ENCODE measurements at places on chromosomes 4 and X.

DNA sequence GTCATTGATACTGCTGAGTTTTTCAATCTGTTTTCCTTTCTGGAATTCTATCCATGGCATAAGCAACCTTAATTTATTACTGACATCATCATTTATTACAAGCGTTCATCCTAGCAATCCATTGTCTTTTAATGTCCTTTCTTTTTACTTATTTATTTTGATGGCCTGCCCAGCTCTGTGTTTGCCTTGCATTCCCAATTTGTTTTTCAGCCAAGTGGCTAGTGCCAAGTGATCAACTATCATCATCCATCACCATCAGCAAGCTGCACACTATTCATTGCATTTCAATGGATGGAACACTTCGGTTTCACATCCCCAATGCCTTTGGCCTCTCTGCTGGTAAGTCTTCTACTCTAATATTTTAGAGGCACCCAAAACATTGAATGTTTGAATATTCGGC, 831.7 kb upstream of the EPHA5 start:
- no peak for DNase-seq

DNA sequence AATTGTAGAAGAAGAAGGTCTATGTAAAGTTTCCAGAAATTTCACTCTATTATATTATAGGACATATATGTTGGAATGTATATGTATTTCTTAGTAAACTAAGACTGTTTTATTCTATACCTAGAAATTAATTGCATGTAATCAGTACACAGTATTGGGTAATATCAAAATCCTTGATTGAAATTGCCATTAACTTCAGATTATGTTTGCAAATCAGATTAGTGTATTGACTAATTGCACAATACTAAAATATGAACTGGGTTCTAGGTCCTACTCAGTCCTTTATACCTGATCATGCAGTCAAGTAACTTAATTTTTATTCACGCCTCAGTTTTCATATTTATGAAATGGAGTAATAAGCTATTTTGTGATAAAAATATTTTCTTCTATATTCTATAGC, 950.3 kb upstream of the ADGRL3 start:
- no peak for DNase-seq

GRCh38 chr4:189769131-189769530, 171.5 kb upstream of the FRG1 start:
- no peak for DNase-seq

GRCh38 chrX:41273638-41274037, 60.3 kb upstream of the DDX3X start:
- DNase-seq, result no peak

DNA sequence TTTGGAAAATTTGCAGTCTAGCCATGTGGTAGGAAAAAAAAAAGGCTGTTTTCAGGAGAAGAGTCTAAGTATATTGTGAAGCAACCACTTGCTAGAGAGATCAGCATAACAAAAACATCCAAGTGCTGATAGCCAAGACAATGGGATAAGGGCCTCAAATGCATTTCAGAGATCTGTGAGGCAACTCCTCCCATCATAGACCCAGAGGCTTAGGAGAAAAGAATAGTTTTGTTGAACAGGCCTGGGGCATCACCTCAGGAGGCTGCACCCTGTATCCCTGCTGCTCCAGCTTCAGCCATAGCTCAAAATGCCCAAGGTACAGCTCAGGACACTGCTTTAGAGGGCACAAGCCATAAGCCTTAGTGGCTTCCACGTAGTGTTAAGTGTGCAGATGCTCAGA, 13.6 kb upstream of the GPR174 start:
- no peak for DNase-seq

- no peak for DNase-seq
Observed at GRCh38 chr4:11468901-11469300, 40.2 kb upstream of the HS3ST1 start.

- DNase-seq, result no peak
Observed at GRCh38 chr4:37068580-37068979, 176.0 kb upstream of the NWD2 start.

DNA sequence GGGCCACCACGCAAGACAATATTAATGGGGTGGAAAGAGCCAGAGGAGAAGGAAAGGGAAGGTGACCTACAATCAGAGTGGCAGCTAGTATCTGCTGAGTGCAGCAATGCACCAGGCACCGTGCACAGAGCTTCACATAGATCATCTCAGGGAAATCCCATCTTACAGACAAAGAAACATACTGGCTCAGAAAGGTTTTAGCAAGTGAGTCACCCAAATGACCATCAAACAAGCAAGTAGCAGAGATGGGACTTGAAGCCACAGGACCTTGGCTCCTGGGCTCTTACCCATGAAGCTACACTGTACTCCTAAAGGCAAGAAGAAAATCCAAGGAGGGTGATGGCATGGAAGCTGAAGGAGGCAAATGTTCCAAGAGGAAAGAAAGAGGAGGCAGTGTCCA, 6.8 kb downstream of the ANXA5 start:
- DNase-seq, result no peak

GRCh38 chr4:86159216-86159615, 200.6 kb downstream of the MAPK10 start:
- no peak for DNase-seq

DNA sequence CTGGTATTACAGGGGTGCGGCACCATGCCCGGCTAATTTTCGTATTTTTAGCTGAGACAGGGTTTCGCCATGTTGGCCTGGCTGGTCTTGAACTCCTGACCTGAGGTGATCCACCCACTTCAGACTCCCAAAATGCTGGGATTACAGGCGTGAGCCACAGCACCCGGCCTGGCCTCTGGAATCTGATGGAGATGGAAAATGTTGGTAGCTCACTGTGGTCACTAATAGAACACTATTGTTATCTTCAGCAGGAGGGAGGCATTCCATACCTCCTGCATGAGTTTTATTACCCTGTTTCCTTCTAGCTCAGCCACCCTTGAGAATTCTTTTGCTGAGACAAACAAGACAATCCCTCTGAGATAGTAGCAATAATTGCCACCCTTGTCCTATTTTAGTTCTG, 105.0 kb downstream of the SHROOM3 start:
- no peak for DNase-seq

DNA sequence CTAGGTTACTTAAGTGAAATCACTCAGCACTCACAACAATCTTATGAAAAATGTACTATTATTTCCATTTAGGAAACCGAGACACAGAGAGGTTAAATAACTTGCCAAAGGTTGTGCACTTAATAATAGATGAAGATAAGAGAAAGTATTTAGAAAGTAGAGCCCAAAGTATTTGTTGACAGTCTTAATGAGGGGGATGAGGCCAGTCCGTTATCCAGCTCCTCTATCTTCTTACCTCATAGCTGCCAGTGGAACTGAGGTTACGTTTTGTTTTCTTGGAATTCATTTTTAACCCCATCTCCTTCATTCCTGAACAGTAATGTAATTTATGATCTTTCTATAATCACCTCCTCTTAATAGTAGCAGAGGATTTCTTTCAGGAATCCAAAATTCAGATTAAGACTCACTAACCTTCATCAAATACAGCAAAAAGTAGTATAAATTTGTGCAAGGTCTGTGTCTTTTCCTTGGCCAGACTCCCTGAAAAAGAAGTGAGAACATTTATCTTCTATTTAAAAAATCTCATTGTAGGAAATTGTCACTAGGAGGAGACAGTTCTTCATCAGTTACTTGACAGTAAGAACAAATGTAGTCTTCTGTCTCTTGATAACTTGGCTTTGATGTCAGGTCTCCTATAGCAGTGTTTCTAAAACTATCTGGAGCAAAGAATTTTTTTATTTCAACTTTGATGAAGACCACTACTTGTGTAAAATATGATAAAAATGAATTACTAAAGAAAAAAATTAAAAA, 35.5 kb downstream of the F8 start:
- no peak for DNase-seq

- no peak for DNase-seq
Observed at GRCh38 chr4:87239194-87239593, 18.8 kb upstream of the KLHL8 start.

DNA sequence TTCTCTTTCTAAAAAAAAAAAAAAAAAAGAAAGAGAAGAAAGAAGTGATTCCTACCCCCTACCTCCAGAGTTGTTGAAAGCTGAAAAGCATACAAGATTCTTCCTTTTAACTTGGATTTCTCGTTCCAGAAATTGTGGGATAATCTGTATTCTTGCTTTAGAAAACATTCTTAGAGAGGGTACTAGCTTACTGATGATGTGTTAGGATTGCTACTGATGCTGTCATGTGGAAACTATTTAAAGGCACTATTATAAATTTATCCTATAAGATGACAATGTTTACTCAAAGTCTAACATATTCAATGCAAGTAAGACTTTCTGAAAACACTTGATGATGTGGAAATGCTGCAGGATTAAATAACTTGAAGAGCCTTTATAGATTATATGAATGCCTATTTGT, 204.0 kb upstream of the PUDP start:
- DNase-seq, result no peak

GRCh38 chr4:140255927-140256326, 101.9 kb upstream of the MAML3 start:
- DNase-seq, result no peak

GRCh38 chrX:31279359-31279758, 207.5 kb upstream of the FTHL17 start:
- no peak for DNase-seq

GRCh38 chrX:71082822-71083221, 12.8 kb upstream of the FOXO4 start:
- no peak for DNase-seq

DNA sequence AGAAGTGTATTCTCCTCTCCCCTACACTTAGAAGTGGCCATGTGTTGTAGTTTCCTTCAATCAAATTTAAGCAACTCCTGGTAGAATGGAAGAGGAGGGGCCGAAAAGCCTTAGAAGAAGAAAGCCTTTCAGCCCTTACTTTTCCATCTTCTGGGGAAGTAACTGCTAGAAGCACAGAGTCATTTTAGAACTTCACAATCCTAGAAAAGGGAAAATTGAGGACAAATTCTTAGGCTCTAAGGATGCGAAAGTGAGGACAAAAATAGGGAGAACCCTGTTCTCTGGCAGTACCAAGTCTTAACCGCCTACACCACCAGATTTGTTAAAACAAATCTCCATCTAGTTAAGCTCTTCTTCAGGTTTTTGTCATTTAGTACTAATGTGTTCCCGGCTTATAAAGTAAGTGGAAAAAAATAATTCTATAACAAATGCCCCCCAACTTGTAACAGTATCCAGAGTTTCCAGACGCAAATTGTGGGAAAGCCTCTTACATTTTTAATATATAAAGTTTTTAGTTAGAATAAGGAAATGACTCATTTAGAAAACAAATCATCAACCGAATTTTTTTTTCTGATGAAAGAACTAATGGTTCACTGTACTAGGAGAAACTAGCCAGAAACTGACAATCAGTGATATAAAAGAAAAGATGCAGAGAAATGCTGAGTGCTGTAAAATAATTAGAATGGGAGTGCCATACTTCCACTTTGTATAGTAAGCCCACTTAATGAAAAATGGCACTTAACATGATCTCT, 76.0 kb downstream of the ARAP2 start:
- no peak for DNase-seq

- no peak for DNase-seq
Observed at GRCh38 chr4:22531311-22532019, 15.6 kb upstream of the ADGRA3 start.

DNA sequence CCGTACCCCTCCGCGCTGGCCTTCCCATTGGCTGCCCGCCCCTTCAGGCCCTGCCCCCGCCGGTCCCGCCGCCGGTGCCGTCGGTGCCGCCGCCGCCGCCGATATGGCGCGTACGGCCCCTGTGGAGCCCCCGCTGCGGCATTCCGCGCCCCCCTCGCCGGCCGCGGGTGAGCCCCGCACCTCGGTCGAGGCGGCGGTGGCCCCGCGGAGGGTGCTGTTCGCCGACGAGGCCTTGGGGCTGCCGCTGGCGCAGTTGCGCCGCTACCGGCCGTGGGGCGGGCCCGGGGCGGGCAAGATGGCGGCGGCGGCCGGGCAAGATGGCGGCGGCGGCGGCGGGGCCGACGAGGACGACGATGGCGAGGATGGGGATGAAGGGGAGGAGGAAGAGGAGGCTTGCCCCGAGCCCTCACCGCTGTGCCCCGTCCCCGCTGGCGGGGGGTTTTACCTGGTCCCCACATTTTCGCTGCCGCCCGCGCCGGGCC, at the start of gene PPP1R3F:
TSS of gene PPP1R3F (plus strand) at position 27 of the 482 bp plus-strand sequence. CDS start at position 104, 77 bp downstream.
- DNase-seq, result no peak

DNA sequence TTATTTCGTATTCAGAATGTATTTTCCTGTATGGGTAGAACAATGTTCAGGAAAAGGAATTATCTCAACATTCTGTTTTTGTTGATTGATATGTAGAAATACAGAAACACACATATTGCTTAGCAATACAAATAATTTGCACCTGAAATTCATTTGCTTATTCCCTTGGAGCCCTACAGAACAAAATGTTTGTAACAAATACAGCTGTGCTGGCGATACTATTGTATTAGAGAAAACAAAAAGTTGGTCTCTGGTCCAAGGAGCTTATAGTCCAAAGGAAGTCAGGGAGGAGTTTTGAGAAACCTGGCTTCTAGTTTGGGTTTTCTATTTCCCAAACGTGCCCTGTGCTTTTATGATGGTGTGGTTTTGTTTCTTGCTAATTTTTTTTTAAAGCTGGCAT, 37.8 kb upstream of the CAPN6 start:
- no peak for DNase-seq

DNA sequence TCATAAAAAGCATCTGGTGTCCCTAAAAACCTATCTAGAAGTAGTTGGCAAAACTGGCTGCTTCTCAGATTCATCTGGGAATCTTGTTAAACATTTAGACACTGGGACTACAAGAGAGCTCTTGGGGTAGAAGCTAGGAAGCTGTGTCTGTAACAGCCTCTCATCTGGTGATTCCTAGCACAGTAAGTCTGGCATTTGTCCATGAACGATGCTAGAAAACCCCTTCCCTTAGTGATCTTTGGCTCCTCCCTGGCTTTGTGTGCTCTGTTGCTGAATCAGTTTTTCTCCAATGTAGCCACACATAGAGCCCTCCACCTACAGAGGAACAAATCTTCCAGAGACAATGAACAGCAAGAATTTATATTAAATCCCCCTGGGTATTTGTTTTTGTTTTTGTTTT, 951.7 kb upstream of the LCORL start:
- DNase-seq, result no peak

- DNase-seq, result peak; percentile 31
Observed at GRCh38 chrX:154458954-154459778, 1.1 kb downstream of the PLXNA3 start.

DNA sequence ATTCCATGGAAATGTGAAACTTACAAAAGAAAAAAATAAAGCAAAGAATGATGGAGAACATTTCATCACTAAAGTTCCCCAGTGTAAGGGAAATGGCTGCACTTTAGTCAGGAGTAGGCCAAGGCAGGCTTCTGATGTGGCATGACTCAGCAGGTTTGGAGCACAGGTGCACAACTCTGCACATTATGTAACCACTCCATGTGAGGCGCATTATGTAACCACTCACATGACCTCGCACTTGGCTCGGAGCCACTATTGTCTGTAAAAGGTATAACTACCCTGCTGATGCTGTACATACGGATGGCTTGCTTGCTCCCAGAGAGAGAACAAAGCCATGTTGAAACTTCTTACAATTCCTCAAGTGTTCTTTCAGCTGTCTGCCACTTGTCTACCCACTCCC, 727.6 kb downstream of the TRAM1L1 start:
- DNase-seq, result no peak

GRCh38 chr4:123449780-123450179, 53.2 kb downstream of the SPRY1 start:
- DNase-seq, result no peak

GRCh38 chr4:20044966-20045365, 206.7 kb upstream of the SLIT2 start:
- no peak for DNase-seq

- no peak for DNase-seq
Observed at GRCh38 chr4:145496292-145496691, 14.6 kb downstream of the SMAD1 start.

All from activated CD8-positive, alpha-beta T cell treated with anti-CD3 and anti-CD28 coated beads, Interleukin-2, amount 10 ng/mL, durations not matched to agents 7 days and 5 days (primary cell).